Stimulated activated CD4-positive, alpha-beta T cell treated with anti-CD3 and anti-CD28 coated beads, TNF-alpha, amount 100 ng/mL, for 4 hours (primary cell): ENCODE measurements at places on chromosomes 1 and 21.

DNA sequence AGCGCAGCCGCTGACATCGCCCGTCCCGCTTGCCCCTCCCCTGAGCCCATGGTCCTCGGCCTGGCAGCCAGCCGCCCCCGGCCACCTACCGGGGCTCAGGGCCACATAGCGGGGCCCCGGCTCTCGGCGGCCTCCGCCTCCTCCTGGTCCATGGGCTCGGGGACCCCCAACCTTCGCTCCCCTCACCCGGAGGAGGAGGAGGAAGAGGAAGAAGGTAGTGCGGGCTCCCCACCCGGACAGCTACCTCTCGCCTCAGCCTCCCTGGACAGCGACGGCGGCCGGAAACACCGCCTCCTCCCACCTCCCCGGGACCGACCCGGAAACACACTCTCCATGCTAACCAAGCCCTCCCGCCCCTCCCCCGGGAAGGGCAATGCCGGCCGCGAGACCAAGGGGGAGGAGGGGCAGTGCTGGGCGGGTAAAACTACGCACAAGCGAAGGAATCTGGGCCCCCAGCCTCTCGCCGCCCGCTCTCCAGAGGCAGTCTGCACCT lies at the start of gene KIAA0319L:
KIAA0319L (minus strand) TSS at position 286 of the 493 bp plus-strand sequence. CDS start 2,912 bp downstream, outside the sequence.
- DNase-seq: no peak

GRCh38 chr21:26519142-26519541 lies 53.9 kb downstream of the CYYR1 start:
- no peak for DNase-seq

- no peak for DNase-seq
Observed at GRCh38 chr1:3367376-3367775, 87.1 kb upstream of the ARHGEF16 start.

DNA sequence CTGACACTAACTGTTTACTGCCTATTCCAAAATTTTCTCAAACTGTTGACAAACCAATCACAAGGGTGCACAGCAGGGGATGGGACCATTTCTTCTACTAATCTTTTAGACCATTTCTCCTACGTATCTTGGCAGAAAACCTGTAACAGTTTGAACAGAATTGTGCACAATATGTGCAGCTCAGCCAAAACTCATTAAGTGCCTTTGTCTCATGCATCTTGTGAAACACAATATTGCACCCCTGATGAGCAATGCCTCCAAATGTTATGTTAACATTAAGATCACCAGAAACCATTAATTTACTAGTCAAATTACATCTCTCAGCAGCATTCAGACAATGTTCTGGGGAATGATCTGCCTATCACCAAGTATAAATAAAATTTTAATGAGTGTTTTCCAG lies 247.5 kb downstream of the NRIP1 start:
- DNase-seq: no peak

DNA sequence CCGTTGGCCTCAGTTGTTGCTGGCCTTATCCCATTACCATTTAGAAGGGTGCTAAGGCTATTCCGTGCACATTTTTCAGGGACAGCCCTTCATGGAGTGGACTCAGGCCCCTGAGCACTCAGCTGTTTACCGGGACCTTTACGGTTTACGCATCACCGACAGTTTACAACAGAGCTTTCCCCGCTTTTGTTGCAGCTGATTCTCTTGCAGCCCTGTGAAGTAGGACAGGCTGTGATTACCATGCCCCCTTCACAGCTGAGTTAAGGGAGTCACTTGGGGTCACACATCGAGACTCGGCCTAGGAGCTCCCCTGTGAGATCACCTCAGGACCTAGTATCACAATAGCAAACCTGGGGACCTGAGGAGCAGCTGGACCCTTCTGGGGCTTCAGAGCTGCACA lies 41.9 kb downstream of the PTPRF start:
- DNase-seq: no peak

- DNase-seq: no peak
Observed at GRCh38 chr1:115283681-115284146, 54.3 kb downstream of the NGF start.

DNA sequence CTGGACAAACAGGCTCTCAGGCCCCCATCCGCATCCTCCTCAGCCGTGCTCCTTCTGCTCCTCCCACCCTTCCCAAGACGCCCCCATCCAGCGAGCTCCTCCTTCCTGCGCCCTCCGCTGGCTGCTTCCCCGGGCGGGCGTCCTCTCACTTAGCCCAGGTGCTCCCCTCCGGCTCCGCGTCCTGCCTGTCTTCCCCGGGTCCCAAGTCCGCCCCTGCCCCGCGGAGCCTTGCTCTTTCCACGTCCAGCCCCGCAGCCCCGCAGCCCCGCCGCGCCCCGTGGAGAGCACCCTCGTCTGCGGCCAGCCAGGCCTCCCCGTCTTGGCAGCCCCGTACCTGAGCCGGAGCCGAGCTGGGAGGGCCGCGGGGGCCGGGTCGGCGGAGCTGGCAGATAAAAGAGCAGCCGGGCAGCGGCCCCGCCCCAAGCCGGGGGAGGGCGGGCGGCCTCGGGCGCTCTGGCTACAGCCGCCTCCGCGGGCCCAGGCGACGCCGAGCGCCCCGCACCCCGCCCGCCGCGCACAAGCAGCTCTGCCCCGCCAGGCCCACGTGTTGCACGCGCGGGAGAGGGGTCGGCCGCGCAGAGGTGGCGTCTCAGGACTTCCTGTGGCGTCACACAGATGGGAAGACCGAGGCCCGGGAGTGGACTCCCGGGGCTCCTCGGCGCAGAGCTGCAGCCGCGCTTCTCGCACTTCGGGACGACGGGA lies at the start of gene PAQR7:
PAQR7 (minus strand) TSS at position 555 of the 702 bp plus-strand sequence. CDS start 11,869 bp downstream, outside the sequence.
- peak; percentile 41 for DNase-seq

GRCh38 chr1:52546852-52547251 lies 6.0 kb downstream of the TUT4 start:
- no peak for DNase-seq

- no peak for DNase-seq
Observed at GRCh38 chr21:24590261-24590660, 1017.0 kb downstream of the MRPL39 start.

- DNase-seq: no peak
Observed at GRCh38 chr1:149844101-149844500, 55.3 kb upstream of the BOLA1 start.

DNA sequence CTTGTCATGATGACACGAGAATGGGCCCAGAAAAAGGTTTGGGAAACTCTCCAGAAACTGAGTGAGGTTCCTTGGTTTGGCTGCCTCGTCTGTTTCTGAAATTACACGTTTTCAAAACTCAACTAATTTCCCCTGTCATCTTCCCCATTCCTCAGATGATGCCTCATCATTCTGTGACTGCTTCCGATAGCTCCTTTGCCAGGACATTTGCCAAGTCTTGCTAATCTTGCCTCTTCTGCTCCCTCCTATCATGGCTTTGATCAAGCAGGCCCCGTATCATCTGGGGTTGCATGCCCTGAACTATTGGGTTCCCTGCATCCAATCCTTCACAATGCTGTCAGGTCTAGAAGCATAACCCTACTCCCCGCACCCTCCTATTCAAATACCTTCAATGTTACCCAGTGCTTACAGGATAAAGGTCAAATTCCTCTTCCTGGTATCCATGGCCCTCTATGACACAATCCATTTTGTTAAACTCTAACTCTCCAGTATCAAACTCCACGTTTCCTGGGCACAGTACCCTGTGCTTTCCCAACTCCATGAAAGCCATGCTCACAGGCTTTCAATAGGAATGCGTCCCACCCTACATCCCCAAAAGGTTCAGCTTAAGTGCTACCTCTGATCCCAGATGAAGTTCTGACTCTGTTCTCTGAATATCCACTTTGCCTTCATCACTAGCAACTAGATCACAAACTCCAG lies 22.2 kb upstream of the TMEM200B start:
- DNase-seq: no peak

DNA sequence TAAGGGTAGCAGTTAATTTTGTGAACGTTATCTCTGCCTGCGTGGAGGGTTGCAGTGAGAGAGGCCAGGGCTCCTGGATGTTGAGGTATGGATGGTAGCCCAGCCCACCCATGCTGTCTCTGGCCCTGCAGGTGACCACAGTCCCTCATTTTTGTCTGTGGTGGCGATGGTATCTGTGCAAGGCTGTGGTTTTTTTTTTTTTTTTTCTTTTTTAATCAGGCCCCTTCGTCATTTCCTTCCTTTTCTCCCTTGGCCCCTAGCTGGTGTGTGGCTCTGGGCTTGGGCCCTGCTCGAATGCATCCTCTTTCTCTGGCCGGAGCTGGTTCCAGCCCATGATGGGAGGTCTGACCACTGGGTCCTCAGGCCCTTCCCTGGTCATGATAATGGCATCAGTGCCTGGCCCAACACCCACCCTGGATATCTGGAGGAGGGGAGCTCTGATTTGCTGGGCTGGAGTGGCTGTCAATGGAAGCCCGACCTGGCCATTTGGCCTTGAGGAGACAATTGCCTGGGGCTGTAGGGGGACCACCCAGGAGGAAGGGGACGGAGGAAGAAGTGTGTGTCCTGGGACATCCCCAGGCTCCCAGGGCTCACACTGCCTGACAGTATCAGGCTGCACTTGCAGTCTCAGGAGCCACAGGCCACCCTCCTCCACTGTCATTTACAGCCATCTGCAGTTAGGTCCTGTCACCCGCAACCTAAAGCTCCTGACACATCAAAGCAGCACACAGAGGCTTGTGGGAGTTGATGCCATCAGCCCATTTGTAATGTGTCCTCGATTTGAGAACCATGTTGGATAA lies 8.1 kb upstream of the RNF187 start:
- DNase-seq: no peak

- no peak for DNase-seq
Observed at GRCh38 chr1:66413838-66414175, 120.1 kb upstream of the SGIP1 start.

DNA sequence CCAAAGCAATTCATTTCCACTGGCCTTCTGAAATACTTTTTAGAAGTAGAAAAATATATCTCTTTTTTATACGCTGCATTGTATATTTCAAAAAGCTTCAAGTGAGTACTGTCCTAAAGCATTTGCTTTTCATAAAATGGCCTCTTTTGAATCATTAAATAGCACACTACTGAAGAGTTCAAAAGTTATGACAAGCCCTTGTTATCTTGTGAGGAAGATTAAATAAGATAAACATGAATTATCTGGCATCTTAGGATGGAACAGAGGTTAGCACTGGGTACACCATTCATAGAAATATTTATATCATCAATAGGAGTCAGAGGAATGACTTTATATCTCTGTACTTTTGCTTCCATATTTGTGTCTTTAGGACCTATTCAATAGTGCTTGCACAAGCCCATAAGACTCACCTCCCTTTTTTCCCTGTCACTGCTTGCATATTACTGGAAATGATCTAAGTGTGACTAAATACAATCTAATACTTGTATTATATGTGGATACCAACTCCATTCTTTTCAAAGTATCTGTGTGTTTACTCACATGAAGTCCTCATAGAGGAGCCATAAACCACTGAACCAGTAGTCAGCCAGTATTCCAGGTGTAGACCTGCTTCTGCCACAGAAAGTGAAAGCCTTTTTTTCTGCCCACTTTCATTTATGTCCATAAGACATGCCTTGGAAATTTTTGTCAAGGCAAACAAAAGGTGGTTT lies 274.2 kb upstream of the C1orf105 start:
- no peak for DNase-seq

DNA sequence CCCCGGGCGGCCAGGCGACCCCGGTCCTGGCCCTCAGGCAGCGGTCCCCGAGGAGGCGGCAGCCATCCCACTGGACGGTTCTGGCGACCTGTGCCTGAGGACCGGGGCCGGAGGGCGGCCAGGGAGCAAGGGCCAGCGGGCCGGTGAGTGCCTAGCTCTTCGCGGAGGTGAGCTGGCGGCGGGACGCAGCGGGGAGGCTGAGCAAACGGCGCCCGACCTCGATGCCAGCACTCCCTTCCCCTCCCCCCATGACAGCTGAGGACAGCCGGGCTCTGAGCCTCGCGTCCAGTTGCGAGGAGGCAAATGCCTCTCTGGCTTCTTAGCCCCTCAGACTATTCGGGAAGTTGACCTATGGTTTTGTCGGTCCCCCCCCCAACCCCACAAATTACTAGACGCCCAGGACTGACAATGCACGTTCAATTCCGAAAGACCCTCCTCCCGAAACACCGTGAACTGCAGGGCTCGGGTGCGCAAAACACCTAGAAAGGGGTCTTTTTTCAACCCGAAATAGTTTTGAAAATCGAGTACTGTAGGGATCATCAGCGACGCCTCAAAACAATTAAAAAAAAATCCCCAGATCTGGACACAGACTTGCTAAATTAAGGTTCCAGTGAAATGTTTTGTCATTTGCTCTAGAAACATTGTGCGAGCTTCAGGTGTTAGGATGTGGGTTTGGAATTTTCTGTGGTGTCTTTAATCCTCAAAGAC lies 8.3 kb downstream of the CDKN2C start:
- DNase-seq: no peak

- no peak for DNase-seq
Observed at GRCh38 chr1:94623560-94624148, 82.1 kb upstream of the F3 start.

DNA sequence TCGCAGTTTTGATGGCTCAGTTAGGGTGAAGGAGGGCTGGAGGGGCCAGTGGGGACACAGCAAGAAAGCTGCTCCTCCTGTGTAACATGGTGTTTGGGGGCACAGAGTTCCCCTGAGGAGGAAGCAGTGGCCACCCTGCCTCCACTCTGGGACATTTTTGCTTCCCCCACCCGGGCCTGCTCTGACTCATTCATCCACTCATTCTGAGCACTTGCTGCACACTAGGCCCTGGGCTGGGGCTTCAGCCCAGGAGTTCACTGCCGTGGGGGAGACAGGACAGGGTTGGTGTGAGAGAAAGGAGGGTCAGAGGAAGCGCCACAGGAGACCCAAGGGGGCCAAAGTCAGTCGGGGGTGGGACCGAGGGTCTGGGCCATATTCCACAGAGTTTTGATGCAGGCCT lies 41.4 kb upstream of the ACOT11 start:
- DNase-seq: no peak

DNA sequence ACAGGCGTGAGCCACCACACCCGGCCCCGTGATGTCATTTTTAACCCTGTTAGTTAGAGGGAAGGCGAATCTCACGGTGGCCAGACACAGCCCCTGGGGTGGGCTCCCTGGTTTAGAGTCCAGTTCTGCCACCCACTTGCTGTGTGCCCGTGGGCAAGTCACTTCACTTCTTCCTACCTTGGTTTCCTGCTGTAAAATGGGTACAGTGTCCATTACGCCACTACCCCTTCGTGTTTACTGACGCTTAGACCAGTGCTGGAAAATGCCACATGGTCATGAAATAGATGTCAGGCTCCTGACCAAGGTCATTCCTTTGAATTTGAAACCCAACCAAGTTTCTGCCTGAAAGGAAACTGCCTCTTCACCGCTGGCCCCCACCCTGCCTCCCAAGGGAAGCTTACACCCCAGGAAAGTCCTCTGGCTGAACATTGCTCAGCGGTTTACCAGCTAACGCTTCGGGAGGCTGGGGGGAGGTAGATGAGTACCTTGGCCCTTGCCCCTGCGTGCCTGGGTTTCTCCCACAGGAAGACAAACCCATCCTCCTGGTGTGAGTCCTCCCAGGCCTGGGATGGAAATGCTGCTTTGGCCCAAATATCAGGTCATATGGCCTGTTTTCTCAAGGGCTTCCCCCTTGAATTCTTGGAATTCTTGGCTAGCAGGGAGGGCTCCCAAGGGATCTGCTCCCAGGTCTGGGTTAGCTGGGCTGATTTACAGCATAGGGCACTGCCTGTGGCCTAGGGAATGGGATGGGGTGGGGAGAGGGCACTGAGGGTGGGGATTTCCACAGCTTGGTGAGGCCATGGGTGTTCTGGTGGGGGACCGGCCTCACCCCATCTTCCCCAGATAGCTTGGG lies 7.6 kb upstream of the AADACL4 start:
- no peak for DNase-seq
